ENCODE measurements at places on chromosomes 1 and 21.

GRCh38 chr1:238489006-238489405, 598.3 kb upstream of the ZP4 start:
- no peak for DNase-seq

DNA sequence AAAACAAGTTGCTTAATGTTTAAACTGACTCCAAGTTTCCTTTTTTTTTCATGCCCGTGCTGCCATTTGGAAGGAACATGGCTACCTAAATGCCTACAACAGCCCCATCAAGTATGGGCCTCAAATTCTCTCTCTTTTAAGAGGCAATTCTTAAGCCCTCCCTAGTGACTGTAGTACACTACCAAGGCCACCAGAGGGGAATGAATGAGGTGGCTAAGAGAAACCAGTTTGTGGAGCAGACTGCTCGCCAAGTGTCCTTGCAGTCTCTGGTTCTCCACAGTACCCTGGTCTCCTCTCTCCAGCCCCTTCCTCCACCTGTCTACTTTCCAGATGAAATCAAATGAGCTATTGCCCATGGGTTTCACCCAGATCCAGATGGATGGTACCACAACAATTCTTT, 1809.6 kb downstream of the BRINP3 start:
- no peak for DNase-seq

DNA sequence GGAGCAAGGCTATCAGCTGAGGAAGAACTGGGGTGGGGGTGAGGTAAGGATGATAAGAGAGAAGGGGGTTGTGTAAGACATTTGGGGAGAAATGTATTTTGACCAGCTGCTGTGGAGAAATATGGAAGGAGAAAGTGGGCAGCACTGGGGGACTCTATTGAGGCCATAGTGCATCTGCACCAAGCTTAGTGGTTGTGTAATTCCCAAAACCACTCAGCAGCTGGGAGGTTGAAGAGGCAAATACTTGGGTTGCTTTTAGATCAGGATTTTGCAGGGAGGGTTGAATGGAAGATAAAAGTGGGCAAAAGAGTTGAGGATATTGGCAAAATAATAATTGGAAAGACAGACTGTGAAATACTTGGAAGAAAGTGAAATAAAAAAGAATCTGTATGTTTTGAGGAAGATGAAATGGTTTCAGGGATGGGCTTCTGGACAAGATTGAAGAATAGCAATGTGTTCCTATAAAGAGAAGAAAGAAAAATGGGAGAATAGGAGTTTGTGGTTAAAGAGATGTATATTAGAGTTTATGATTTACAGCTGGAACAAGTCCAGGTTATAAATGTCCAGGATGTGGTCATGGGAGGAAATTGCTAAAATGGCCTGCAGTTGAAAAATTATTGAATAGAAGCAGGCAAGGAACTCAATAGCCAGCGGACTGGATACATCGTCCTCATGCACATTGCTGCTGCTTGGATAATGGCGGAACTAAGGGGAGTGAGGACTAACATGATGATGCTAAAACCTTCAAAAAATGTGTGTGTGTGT, 162.7 kb downstream of the DNM3 start:
- DNase-seq: no peak

- DNase-seq: no peak
Measured at GRCh38 chr1:77697441-77697840, 15.0 kb upstream of the ZZZ3 start.

DNA sequence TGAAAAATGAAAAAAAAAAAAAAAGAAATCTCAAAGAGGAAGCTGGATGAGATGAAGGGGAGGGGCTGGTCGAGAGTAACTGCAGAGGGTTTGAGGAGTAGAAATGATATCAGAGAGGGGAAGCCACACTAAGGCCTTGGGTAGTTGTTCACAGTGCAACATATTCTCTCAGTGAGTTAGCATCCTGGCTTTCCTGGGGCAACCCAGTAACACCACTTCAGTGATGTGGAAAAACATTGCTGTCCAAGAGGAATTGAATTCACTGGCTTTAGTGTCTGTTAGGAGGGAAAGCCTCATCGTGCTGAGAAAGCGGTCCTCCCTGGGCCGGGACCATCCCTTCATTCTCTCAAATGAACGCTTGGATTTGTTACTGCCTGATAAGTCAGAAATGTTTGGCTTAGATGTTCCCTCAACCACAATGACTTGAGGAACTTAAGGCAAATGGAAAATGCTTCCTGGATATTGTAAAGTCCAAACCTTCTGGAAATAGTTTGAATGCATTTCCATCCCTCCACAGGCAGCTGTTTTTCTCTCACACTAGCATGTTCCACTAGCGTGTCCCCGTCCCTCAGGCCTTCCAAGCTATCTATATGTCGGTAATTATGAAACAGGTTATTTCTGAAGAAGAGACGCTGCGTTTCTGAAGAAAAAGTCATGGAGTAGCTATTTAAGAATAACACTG, 12.2 kb downstream of the TGFB2 start:
- no peak for DNase-seq

All from HTR-8/SVneo (cell line).